GM03348 (cell line): ENCODE measurements at places on chromosomes 1 and 21.
A peak's percentile ranks its signal among the peaks of the same experiment; 100 is the strongest.

DNA sequence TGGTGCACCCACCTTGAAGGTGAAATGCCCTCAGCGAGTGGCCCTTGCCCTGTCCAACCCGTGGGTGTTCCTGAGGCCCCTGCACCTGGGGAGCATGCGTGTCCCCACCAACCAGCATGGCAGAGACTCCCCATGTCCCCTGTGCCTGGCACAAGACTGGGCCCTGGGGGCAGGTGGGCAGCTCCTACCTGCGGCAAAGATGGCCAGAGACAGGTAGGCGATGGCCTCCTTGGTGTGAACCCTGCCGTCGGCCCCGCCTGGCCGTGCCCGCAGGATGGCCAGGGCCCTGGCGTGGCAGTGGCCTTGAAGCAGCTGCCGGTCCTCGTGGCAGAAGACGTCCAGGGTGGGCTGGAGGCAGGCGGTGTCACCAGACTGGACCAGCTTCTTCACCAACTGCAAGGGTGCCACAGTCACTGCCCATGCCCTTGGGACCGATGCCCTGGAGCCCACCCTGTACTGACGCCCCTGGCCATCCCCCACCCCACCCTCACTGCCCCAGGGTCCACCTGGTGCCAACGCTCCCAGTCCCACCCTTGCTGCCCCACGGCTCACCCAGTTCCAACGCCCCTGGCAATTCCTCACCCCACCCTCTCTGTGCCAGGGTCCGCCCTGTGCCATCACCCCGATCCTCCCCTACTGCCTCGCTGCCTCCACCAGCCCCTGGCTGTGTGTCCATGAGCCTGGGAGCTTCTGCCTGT is 15.7 kb downstream of the TTC34 start:
- DNase-seq, result no peak

- peak; percentile 91 for DNase-seq
Measured at GRCh38 chr1:93735722-93736121, 54.1 kb upstream of the BCAR3 start.

DNA sequence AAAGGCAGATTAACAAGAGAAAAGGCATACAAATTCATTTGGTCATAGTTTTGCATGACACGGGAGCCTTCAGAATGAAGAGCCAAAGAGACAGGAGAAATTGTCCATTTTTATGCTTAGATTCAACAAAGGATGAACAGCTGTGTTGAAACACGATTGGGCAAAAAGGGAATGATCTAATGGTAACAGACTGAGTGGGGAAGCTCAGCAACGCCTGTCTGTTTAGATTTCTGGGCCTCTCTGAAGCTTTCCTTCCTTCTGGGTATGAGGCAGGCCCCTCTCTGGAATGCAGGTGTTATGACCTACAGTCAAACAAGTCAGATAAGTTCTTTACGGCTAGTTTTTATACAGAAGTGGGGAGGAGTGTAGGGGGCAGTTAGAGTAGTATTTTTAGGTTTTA is 154.6 kb downstream of the RGS7 start:
- no peak for DNase-seq

DNA sequence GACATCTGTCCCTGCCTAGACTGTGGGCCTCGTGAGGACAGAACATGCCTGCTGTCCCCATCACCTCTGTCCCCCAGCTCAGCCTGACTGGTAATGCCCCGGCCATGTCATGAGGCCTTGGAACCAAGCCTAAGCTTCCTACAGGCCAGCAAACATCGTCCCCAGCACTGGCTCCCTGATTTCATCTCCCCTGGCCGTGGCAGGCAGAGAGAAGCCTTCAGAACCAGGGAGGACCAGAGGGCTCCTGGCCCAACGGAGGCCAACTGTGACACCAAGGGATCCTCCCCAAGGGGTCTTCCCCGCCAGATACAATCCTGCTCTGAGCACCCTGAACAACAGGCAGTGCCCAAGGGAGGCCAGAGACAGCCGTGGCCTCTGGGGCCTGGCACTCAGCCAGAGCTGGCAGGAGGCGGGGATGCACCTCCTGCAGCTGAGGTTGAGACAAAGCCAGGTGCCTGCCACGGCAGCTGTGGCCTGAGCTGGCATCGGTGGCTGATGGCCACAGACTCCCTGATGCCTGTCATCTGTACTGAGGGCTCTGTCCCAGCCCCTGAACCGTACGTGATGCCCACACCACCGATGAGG is 9.9 kb upstream of the NPHP4 start:
- no peak for DNase-seq

- DNase-seq, result no peak
Measured at GRCh38 chr1:109677459-109677858, 9.6 kb downstream of the GSTM2 start.

- DNase-seq, result peak; percentile 81
Measured at GRCh38 chr1:164637461-164638375, 78.7 kb downstream of the PBX1 start.

- DNase-seq, result peak; percentile 56
Measured at GRCh38 chr1:186152620-186153239, 222.3 kb downstream of the TPR start.

GRCh38 chr1:154788886-154789285 is 81.2 kb downstream of the KCNN3 start:
- no peak for DNase-seq

GRCh38 chr1:64161357-64161941 is 42.0 kb upstream of the UBE2U start:
- DNase-seq, result peak; percentile 80

GRCh38 chr1:5727191-5727590 is 265.0 kb downstream of the NPHP4 start:
- DNase-seq, result no peak

DNA sequence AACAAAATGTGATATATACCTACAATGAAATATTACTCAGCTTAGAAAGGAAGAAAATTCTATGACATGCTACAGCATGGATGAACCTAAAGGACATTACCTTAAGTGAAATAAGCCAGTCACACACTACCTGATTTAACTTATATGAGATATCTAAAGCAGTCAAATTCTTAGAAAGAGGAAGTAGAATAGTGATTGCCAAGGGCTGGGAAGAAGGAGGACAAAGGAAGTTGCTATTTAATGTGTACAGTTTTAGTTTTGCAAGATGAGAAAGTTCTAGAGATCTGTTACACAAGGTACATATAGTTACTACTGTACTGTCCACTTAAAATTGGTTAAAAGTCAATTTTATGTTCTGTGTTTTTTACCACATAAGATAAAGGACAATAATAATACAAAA is 87.5 kb upstream of the KCTD3 start:
- no peak for DNase-seq

DNA sequence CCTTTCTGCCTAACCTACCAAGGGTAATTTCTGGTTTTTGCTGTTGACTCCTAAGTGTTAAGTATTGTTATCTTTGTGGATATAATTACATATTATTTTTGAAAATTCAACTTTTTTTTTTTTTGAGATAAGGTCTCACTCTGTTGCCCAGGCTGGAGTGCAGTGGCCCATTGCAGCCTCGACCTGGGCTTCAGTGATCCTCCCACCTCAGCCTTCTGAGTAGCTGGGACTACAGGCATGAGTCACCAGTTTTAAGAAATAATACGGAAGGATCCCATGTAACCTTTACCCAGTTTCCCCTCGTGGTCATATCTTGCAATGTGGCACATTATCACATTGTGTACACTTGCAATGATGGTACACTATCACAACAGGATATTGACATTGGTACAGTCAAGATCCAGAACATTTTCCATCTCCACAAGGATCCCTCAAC is 3.1 kb downstream of the CHD1L start:
- DNase-seq, result no peak

GRCh38 chr1:16083486-16083885 is 10.0 kb upstream of the FAM131C start:
- DNase-seq, result no peak

- no peak for DNase-seq
Measured at GRCh38 chr1:246271516-246271915, 235.6 kb downstream of the SMYD3 start.
